ENCODE measurements at places on chromosomes 7 and 10.
A peak's percentile ranks its signal among the peaks of the same experiment; 100 is the strongest.

DNA sequence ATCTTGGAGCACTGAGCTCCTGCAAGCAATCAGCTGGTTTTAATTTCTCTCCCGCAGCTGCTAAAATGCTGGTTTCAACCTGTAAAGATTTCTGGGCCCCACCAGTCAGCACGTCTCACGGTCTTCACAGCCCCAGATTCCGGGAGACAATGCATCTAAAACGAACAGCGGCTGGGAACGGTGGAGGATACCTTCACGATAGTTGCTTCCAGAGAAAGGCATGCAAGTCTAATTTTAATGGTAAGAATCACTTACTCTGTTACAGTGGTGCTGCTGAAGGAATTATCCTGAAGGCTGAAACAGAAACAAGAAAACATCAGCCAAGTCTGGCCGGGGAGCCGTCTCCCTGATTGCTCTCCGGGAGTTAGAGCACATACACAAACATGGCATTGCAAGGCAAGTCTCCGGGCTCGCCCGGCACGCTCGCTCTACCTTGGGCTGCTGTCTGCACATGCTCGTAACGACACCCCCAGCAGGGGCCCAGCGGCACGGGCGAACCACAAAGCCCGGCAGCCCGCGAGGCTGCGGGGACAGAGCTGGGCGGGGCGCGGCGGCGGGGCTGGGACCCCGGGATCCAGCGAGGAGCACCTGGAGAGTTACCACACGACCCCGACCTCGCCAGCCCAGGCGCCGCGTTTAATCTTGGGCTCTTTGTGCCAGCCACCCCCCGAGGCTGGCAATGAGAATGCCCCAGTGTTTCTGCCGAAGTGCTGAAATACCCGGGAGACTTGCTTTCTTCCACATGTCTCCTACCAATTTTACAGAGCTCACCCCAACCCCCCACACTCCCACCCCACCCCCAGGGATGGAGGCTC, at the start of gene FAM13C:
Gene FAM13C, minus strand, starts transcription at position 406 of the 815 bp plus-strand sequence. Its CDS starts 89 bp downstream, at position 317.
- DNase-seq: peak; percentile 11

- DNase-seq: no peak
Measured at GRCh38 chr7:44338600-44338999, 13.2 kb upstream of the CAMK2B start.

DNA sequence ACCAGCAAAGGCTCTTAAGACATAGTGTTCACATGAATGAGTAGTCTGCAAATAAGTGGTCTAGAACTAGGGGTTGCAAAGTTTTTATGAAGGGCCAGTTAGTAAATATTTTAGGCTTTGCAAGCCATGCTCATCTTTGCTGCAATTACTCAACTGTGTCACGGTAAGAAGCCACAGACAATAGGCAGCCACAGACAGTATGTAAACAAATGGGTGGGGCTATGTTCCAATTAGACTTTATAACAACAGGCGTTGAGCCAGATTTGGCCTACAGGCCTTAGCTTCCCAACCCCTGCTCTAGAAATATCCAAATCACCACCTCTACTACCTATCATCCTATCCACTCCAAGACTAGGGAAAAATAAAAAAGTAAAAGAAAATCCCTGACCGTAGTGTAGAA, 9.2 kb downstream of the IKZF5 start:
- DNase-seq: no peak

- no peak for DNase-seq
Measured at GRCh38 chr10:118701529-118702323, 53.0 kb downstream of the CACUL1 start.

DNA sequence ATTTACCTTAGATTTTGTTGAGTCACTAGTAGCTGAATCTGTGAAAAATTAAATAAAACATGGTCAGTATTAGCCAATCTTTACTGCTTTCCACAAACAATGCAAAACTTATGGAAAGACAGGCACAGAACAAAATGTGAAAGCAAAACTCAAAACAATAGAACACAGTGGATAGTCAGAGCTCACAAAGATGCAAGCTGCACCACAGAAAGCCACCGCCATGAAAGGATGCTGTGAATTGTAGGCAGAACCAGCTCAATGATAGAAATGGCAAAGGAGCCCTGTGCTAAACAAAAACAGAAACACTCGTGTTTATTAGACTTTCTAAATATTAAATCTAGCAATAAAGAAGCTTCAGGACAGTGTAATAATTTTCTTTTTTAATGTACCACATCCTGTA, 134.4 kb downstream of the ARHGAP21 start:
- no peak for DNase-seq

All from activated T-cell treated with anti-CD3 and anti-CD28 coated beads, Interleukin-2, amount 50 U/mL, for 72 hours (primary cell).